Activated CD4-positive, CD25-positive, alpha-beta regulatory T cell treated with anti-CD3 and anti-CD28 coated beads, Interleukin-2, amount 50 U/mL, for 16 hours (primary cell): ENCODE measurements at places on chromosomes 1 and 21.

GRCh38 chr1:30868833-30869435 is 39.6 kb downstream of the SDC3 start:
- no peak for DNase-seq

- DNase-seq: no peak
These were observed 25.6 kb downstream of the SLC45A1 start for GRCh38 chr1:8343464-8344001.

- DNase-seq: no peak
These were observed 53.9 kb downstream of the CASQ2 start for GRCh38 chr1:115714572-115715141.

DNA sequence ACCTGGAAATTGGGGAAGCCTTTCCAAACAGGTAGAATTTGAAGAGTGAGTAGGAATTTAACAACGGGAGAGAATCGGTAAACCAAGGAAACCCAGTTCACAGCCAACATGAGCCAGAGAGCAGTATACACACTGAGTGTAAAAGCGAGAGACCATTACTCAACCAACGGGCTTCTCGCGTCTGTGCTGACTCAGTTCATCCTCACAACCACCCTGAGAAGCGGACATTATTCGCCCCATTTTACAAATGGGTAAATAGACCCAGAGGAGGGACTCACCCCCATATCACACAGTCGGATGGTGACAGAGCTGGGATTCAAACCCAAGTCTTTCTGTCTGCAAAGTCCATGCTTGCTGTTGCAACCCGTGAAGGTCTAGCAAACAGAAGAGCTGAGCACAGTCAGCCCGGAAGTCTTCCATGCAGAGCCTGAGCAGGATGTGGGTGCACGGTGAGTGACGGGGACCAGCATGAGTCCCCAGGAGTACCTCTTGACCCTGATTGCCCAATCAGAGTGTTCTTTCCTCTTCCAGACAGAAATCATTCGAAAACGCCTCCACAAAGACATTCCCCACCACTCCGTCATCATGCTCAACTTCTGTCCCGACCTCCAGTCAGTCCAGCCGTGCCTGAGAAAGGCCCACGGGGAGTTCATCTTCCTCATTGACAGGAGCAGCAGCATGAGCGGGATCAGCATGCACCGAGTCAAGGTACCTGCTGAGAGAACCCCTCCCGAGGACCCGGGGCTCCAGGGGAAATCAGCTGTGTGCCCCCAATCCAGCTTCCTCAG is 32.3 kb downstream of the VWA5B1 start:
- no peak for DNase-seq

GRCh38 chr1:66676613-66677298 is 75.5 kb upstream of the DYNLT5 start:
- DNase-seq: no peak

DNA sequence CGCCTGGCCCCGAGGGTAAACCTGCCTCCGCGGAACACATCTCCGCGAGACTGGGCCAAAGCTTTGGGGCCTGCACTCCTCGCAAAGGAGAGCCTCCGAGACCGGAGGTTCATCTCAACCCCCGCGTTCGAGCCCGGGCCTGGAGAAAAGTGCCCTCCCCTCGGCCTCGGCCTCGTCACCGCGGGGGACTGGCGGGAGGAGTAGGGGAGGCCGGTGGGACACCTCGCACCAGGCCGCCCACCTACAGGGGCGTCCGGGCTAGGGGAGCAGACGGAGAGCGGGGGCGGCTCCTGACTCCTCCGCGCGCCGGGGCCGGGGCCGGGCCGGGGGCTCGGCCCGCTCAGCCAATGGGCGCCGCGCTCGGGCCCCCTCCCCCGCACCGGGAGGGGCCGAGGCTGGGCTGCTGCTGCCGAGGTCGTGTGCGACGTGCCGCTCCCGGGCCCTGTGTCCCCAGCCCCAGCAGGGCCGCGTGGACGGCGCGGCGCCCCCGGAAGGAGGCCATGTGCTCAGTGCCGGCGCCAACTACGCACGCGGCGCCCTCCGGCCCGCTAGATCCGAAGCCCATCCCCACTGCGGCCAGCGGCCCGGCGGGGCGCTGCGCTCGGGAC is 684 bp downstream of the SLC2A1 start:
- peak; percentile 37 for DNase-seq
